ENCODE measurements at places on chromosomes 12 and 14. TPM values are rescaled to one million over a fixed set of nuclear protein-coding genes. Genes with fewer than 3 reads are reported as not detected.
A peak's percentile ranks its signal among the peaks of the same experiment; 100 is the strongest.

DNA sequence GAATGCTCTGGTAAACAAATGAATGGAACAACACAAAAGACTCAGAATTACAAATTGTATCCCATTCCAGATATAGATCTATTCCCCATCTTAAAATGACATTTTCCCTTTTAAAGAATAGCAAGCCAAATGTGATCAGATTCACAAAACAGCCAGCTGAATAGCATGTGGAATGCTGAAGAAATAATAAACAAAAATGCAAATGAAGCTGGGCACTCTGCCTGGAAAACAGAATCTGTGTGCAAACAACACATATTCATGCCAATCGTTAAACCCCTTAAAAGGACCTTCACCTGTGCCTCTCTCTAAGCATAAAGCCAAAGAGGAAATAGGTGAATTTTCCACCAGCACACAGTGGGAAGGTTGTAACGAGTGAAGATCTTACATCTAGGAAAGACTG lies 67.9 kb upstream of the PDZRN4 start:
- H3K4me1 ChIP-seq, result no peaks in the 10 kb centered on the region
- H3K36me3 ChIP-seq, result no peaks in the 10 kb centered on the region
- H3K27me3 ChIP-seq, result no peaks in the 10 kb centered on the region

RIPK3 gene
- total RNA-seq, result 40.7 TPM

- no peak overlapping the region for H3K27ac ChIP-seq
- H3K27me3 ChIP-seq, result no peaks in the 10 kb centered on the region
- no peaks in the 10 kb centered on the region for H3K36me3 ChIP-seq
- H3K4me1 ChIP-seq, result no peaks in the 10 kb centered on the region
Observed at GRCh38 chr12:66107451-66107915, 23.1 kb downstream of the LLPH start.

DNA sequence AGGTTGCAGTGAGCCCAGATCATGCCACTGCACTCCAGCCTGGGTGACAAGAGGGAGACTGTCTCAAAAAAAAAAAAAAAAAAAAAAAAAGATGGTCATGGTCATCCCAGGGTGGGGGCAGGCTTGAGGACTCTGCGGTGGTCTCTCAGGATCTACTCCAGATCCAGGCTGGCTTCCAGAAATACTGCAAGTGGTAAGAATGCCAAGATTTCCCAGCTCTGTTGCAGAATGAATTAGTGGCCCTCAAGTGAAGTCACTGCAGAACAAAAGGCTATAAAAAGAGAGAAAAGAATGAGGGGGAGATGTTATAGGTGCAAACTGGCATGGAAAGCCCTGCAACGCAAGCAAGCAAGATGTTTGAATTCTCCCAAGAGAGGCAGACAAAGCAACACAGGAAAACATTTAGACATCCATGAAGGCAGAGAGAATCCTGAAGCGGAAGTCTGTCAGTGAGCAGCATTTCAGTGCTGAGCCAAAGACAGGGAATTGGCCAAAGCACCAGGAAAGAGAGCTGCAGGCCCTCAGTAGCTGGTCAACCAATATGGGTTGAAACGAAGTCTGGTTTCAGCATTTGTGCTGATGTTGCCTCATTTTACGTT lies 31.9 kb upstream of the ETFBKMT start:
- no peak for DNase-seq
- no peaks in the 10 kb centered on the region for H3K4me1 ChIP-seq
- H3K4me3 ChIP-seq, result no peak overlapping the region
- no peaks in the 10 kb centered on the region for H3K36me3 ChIP-seq
- H3K27ac ChIP-seq, result no peak overlapping the region
- no peaks in the 10 kb centered on the region for H3K27me3 ChIP-seq

GRCh38 chr12:29223426-29223825 lies 74.3 kb downstream of the FAR2 start:
- H3K27me3 ChIP-seq, result no peaks in the 10 kb centered on the region
- H3K4me1 ChIP-seq, result no peaks in the 10 kb centered on the region
- H3K4me3 ChIP-seq, result no peak overlapping the region
- H3K36me3 ChIP-seq, result no peaks in the 10 kb centered on the region
- no peak for DNase-seq

GRCh38 chr12:69655616-69656340 lies 43.3 kb downstream of the BEST3 start:
- no peaks in the 10 kb centered on the region for H3K36me3 ChIP-seq
- H3K4me3 ChIP-seq, result no peak overlapping the region
- no peaks in the 10 kb centered on the region for H3K27me3 ChIP-seq
- no peak overlapping the region for H3K27ac ChIP-seq
- DNase-seq, result no peak

- no peak for DNase-seq
- H3K4me3 ChIP-seq, result no peak overlapping the region
- H3K27me3 ChIP-seq, result no peaks in the 10 kb centered on the region
- H3K4me1 ChIP-seq, result no peaks in the 10 kb centered on the region
Observed at GRCh38 chr12:72281126-72281525, 9.0 kb downstream of the TRHDE start.

DNA sequence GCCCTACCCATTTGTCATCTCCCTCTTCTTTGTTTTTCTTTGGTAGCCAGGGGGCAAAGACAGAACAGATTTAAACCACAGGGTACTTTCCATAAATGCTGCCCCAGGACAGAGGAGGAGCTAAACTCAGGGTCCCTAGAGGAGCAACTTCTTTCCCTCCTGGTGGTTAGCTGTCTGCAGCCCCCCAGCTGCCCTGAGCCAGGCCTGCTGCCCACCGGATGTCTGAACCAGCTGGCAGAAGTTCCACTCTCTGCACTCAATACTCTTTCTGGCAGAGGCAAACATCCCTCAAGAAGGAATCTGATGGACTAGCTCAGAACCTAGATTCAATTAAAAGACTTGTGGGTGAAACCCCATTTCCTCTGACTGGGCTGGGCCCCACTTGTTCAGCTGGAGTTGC lies 10.7 kb downstream of the VDR start:
- H3K27me3 ChIP-seq, result no peaks in the 10 kb centered on the region
- no peaks in the 10 kb centered on the region for H3K36me3 ChIP-seq
- no peak overlapping the region for H3K27ac ChIP-seq
- peaks cover 2% of the 10 kb centered on the region for H3K4me1 ChIP-seq
- H3K4me3 ChIP-seq, result no peak overlapping the region
- DNase-seq, result no peak

- H3K27me3 ChIP-seq, result peaks cover 3% of the 10 kb centered on the region
- no peaks in the 10 kb centered on the region for H3K4me1 ChIP-seq
- H3K4me3 ChIP-seq, result no peak overlapping the region
- no peak for DNase-seq
- H3K36me3 ChIP-seq, result no peaks in the 10 kb centered on the region
Observed at GRCh38 chr12:76308866-76309265, 39.3 kb downstream of the BBS10 start.

- no peak for DNase-seq
- H3K4me1 ChIP-seq, result peaks cover 16% of the 10 kb centered on the region
- no peak overlapping the region for H3K27ac ChIP-seq
- no peaks in the 10 kb centered on the region for H3K27me3 ChIP-seq
- H3K4me3 ChIP-seq, result no peak overlapping the region
Observed at GRCh38 chr12:52360663-52361271, 6.5 kb downstream of the KRT85 start.

DNA sequence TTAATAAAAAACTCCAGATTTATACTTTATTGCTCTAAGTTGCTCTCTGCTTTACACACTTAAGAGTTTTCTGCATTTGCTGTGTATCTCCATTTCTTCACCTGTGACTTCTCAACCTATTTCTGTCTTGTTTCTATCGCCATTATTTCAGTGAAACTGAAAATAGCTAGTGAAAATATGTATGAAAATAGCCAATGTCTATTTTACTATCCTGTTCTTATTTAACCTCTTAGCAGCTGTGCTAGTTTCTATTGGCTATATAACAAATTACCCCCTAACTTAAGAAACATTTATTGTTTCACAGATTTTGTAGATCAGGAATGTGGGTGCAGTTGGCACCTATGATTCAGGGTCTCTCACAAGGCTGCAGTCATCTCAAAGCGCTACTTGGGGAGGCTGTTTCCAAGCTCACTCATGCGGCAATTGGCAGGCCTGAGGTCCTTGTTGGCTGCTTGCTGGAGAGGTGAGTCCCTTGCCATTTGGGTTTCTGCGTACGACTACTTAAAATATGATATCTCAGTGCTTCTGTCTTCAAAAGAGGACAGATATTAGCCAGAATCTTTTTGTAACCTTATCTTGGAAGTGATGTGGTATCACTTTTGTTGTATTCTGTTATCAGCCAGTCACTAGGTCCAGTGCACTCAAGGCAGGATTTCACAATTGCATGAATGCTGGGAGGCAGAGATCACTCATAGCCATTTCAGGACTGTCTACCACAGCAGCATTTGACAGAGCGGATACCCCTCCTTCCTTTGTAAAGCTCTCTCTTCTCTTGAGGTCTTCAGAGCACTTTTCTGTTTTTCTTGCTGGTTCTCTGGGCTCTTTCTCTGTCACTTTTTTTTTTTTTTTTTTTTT lies 7.2 kb downstream of the ERC1 start:
- H3K4me3 ChIP-seq, result no peak overlapping the region
- H3K36me3 ChIP-seq, result peaks cover 4% of the 10 kb centered on the region
- no peaks in the 10 kb centered on the region for H3K27me3 ChIP-seq
- H3K4me1 ChIP-seq, result no peaks in the 10 kb centered on the region

GRCh38 chr12:2691006-2691344 lies 103.8 kb upstream of the FKBP4 start:
- H3K4me1 ChIP-seq, result peaks cover 15% of the 10 kb centered on the region
- no peaks in the 10 kb centered on the region for H3K36me3 ChIP-seq
- peak overlapping the region; percentile 79 for H3K27ac ChIP-seq
- H3K27me3 ChIP-seq, result no peaks in the 10 kb centered on the region

DNA sequence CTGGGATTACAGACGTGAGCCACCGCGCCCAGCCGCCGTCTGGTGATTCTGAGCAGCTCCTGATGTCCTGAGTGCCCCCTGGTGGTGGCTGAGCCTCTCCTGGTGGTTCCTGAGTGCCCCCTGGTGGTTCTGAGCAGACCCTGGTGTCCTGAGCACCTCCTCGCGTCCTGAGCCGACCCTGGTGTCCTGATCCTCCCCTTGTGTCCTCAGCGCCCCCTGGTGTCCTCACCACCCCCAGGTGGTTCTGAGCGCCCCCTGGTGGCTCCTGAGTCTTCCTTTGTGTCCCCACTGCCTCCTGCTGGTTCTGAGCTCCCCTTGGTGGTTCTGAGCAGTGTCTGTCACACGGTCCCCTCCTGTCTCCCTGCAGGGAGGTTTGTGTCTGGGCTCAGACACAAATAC lies 1304.9 kb downstream of the TMEM121 start:
- H3K27ac ChIP-seq, result no peak overlapping the region
- H3K4me3 ChIP-seq, result no peak overlapping the region
- no peaks in the 10 kb centered on the region for H3K36me3 ChIP-seq

MSRB3 gene
- total RNA-seq, result not detected

DNA sequence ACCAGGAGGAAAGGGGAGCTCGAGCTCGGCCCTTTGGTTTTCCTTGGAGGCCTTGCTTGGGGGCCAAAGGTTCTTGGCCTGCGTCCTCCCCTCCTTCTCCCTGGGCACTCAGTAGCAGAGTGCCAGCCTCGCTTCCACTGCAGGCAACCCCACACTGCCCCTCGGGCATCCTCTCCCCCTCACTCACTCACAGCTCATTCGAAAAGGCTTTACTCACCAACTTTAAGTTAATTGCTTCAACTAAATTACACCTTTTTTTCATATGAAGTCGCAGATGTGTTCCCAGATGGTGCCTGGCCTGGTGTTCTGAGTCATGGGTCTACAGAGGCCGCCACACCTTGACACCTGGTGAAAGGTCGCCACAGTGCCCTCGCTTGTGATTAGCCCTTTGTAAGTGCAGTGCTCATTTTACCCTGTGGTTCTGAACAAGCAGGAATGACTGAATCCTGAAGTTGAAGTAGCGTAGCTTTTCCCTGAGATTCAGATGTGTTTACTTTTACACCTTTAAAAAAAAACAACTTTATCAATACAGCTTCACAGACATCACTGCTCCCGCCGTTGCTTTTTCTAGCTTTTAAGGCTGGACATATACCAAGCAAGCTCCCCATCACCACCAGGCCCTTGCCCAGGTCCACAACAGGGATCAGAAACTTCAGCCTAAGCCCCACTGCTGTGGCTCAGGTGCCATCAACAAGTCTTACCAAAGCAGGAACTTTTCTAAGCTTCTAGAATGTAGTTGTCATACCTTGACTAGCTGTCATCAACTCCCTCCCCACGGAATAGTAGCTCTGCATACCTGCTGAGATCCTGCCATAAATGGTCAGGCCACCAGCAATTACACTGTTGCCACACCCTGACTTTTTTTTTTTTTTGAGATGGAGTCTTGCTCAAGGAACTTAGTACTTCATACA lies 20.3 kb upstream of the ADIPOR2 start:
- peaks cover 25% of the 10 kb centered on the region for H3K4me1 ChIP-seq
- no peak for DNase-seq
- H3K27me3 ChIP-seq, result no peaks in the 10 kb centered on the region
- no peaks in the 10 kb centered on the region for H3K36me3 ChIP-seq

Data from naive thymus-derived CD4-positive, alpha-beta T cell (primary cell).